ENCODE measurements at places on chromosomes 3 and 15.

GRCh38 chr3:10561162-10561945 lies 56.0 kb upstream of the ATP2B2 start:
- no peak for DNase-seq

DNA sequence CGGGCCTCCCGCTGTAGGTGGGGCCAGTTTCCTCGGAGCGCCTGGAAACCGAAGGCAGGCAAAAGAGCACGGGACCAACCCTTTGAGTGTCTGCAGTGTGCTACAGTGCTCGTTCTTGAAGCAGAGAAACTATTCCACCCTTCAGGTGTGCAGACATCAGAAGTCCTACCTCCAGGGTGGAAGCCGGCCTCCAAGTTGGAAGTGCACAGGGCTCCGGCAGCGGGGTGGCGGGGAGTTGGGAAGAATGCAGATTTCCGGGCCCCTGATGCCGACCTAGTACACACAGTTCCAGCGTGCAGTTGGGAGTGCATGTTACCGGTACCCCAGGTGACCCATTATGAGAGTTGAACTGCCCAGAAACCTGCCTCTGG lies 3.0 kb downstream of the KLF13 start:
- no peak for DNase-seq

GRCh38 chr3:128463354-128463753 lies 3.3 kb downstream of the DNAJB8 start:
- DNase-seq, result no peak

GRCh38 chr3:51977446-51978142 lies 2.7 kb downstream of the ABHD14A start:
- no peak for DNase-seq

DNA sequence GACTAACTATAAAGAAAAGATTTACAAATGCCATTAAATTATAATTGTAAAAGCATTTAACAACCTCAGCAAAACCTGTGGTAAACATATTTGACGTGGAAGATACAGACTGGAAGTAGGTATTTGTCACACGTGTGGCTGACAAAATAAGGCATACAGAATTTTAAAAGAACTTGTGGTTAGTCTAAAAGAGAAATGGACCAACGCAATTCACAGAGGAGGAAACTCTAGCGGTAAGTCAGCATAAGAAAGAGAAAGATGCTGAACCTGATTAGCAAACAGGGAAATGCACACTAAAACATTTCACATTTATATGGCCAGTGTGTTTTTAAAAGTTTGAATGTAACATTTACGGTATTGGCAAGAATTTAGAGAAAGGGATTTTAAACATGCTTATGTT lies 35.3 kb downstream of the KCNH8 start:
- DNase-seq, result no peak

DNA sequence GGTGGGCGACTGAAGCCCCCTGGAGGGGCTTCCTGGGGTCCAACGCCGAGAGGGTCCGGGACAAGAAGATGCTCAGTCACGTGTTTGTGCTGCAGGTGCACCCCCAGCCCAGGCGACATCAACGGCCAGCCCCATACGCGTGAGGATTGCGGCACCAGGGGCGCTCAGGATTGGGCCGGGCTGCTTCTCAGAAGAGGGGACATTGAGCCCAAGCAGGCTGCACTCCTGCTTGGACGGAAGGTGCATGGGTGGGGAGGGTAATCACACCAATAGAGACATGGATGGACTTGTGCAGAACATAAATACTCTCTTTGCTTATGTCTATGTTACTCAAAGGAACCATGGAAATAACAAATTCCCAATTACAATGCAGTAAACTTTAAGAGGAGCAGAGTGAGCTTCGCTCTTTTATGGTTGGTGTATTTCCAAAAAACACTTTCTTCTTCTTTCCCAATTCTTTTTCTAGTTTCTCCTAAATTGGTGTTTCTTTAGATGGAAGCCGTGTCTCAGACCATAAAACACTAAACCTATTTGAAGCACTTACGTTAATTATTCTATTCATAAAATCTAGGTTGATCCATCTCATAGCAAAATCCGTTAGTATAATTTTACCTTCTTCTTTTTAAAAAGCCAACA lies 182.7 kb downstream of the GOLGA6L6 start:
- no peak for DNase-seq

- DNase-seq, result peak; percentile 22
These were observed 30.4 kb downstream of the TFDP2 start for GRCh38 chr3:142118911-142119310.

DNA sequence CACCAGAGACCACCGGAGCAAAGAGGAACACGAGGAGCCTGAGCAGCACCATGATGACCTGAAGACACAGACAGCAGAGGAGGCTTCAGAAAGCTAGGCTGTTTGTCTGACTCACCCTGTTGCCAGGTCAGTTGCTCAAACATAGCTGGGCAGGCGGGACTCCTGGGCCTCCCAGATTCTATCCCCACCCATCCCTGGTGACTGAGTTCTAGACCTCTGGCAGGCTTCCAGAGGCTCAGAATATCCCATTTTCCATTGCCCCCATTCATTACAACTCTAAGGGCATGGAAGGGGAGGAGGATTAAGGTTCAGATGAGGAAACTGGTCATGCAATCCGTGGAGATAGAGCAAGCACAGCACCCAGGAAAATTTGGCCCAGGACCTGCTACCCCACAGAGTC lies at the start of gene CDHR4:
CDHR4 (minus strand) TSS at position 113 of the 400 bp plus-strand sequence; CDS start at position 52, 61 bp downstream.
- DNase-seq, result peak; percentile 77

DNA sequence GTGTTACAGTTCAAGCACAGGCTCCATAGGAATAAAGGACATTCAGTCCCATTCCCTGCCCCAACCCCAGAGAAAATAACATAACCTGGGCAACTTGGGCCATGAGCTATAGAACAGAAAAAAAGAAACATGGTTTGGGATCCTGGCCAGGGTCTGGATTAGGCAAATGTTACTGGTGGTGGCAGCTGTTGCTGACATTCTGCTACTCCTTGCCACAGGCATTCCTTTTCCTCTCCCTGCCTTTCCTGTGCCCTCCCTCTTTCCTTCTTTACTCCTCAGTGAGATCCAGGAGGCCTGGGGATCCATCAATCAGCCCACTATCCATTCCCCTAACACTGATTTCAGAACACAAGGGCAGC lies 129.1 kb downstream of the NTRK3 start:
- DNase-seq, result no peak

- no peak for DNase-seq
These were observed 23.3 kb downstream of the AQP9 start for GRCh38 chr15:58161436-58161930.

DNA sequence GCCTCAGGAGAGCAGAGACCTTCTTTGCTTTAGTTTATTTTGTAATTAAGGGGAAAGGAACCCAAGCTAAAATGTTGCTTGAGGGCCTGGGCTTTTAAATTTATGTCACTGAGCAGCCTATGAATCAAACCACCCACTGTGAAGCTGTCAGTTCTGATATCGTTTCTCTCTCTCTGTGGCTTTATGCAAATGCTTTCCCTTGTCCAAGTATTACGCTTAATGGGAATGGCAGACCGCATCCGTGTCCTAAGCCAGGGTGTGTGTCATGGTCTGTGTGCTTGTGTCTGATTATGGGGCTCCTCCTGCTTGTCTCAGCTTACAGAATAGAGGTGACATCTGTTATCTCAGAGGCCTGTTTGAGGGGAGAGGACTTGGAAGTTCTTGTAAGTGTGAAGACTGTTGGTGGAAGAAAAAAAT lies 82.4 kb downstream of the EBLN2 start:
- no peak for DNase-seq

DNA sequence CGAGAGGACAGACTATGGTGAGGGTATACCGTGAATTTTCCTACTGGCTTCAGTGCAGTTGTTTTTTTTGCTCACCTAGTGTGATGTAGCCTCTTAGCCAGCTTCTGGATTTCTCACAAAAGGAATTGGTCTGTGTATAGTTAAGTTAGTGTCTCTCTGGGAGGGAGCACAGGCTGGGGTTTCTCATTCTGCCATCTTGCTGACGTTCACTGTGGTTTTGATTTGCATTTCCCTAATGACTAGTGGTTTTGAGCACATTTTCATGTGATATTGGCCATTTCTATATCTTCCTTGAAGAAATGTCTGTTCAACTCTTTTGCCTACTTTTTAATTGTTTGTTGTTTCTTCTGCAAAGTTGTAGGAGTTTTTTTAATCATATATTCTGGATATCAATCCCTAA lies 2.2 kb upstream of the CD86 start:
- DNase-seq, result no peak

GRCh38 chr3:58322793-58323192 lies 9.9 kb upstream of the PXK start:
- DNase-seq, result no peak

GRCh38 chr3:42529468-42529867 lies 27.0 kb downstream of the VIPR1 start:
- DNase-seq, result no peak

- no peak for DNase-seq
These were observed 33.7 kb downstream of the PRR20G start for GRCh38 chr3:127254033-127254644.

DNA sequence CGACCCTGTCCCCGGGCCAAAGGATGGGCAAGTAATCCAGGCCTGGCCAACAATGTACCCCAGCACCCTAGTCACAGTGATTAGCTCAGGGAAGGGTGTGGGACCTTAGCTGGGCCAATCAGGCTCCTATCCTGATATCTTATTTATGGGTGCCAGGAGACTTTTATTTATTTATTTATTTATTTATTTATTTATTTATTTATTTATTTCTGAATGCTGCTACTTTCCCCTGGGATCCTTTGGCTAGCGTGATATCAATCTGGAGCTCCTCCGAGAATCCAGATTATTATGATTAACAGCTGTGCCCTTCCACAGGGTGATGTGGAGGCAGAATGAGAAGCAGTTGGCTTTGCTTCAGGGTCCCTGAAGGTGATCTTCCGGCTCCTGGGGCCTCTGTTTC lies 32.2 kb upstream of the BHLHE40 start:
- DNase-seq, result no peak

- DNase-seq, result peak; percentile 69
These were observed 414.4 kb upstream of the ALCAM start for GRCh38 chr3:104952146-104952972.

DNA sequence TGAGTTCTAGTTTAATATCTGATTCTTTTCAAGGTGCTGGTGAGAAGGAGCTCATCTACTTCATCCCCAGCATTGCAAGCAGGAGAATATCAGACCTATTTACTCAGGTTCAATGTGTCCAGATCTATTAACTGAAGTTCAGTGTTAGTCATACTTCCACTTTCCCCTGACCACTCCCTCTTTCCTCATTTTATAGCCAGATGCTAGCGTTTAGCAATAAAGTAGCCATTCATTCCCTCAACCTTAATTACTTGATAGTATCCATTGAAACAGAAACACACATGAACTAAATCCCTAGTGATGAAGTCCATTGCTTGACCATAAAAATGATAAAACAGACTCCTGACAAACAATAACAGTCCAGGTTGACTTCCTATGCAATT lies 60.0 kb downstream of the RPL22L1 start:
- peak; percentile 52 for DNase-seq

GRCh38 chr3:59809710-59810444 lies 760.1 kb upstream of the CFAP20DC start:
- DNase-seq, result peak; percentile 34

DNA sequence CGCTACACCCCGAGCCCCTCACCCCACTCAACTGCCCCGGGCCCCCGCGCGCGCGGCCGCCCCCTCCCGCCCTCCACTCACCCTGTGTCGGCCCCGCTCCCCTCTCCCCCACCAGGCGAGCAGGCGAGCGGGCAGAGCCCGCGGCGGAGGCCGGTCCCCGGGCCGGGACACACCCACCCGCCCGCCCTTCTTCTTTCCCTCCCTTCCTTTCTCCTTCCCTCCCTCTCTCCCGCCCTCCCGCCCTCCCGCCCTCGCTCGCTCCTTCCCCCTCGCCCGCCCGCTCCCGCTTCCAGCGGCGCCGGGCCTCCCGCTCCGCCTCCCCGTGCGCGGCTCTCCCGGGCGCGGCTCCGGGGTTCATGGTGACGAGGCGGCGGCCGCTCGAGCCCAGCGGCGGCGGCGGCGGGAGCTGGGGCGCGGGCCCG lies at the start of gene CTDSPL:
CTDSPL (plus strand) TSS at position 261 of the 422 bp plus-strand sequence. CDS start 320 bp downstream, outside the sequence.
- DNase-seq, result peak; percentile 50

GRCh38 chr15:56148064-56148463 lies 95.6 kb downstream of the RFX7 start:
- DNase-seq, result no peak

- DNase-seq, result peak; percentile 81
These were observed 110.3 kb downstream of the CYP19A1 start for GRCh38 chr15:51227940-51228732.

DNA sequence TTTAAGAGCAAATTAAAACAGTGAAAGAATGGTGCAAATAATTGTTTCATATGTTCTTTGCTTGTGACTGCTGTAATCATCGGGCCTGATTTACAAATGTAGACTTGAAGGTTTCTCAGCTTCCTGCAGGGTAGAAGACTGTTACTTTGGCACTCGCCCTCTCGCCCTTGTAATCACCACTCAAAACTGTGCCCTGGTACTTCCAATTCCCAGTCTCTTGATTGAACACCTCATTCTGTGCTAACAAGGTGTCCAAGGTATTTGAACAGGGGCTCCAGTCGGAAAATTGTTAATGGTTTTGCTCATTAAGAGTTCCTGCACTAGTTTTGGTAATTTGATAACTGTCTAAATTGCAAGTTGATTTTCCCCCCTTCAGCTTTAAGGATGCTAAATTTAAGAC lies 209.5 kb downstream of the ZIC1 start:
- DNase-seq, result no peak

GRCh38 chr15:25690673-25691543 lies 172.2 kb downstream of the ATP10A start:
- peak; percentile 59 for DNase-seq

DNA sequence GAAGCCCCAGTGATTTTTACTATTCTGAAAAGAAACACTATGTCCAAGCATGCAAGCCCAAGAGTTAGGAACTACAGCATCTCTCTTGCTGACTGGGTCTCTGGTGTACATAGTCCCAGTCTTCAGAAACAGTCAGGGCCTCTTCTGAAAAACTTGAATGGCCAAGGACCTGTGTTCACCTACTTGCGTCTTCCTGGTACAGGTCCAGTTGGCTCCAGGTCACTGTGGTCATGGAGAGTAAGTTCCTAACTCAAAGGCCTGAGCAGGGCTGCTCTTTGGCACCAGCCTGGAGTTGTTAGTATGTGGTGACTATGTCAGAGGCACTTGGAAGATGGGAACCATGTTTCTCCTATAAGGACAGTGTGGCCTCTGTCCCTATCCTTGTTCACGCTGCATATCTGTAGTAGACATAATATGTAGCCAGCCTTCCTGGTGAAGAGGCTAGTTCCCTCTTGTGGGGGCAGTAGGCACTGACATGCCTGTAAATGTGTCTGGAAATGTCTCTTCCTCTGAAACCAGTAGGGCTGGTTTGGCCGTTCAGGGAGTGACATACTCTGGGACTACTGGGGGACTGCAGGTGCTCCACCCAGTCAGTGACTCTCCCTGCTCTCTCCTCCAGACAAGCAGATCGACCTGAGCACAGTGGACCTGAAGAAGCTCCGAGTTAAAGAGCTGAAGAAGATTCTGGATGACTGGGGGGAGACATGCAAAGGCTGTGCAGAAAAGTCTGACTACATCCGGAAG lies 2.6 kb upstream of the RBM15B start:
- DNase-seq, result no peak
